ENCODE measurements at places on chromosomes 16 and 17. TPM values are rescaled to one million over a fixed set of nuclear protein-coding genes. Genes with fewer than 3 reads are reported as not detected.

Gene QPRT
- not detected for total RNA-seq

- H3K27ac ChIP-seq = no peak overlapping the region
- H3K4me1 ChIP-seq = no peaks in the 10 kb centered on the region
- peak; percentile 32 for DNase-seq
- H3K4me3 ChIP-seq = no peak overlapping the region
Observed at GRCh38 chr17:12402963-12403622, 262.6 kb upstream of the MYOCD start.

- H3K36me3 ChIP-seq = peaks cover 37% of the 10 kb centered on the region
- no peaks in the 10 kb centered on the region for H3K27me3 ChIP-seq
- H3K27ac ChIP-seq = no peak overlapping the region
- H3K4me1 ChIP-seq = no peaks in the 10 kb centered on the region
- no peak overlapping the region for H3K4me3 ChIP-seq
Observed at GRCh38 chr16:69320740-69321073, 9.6 kb downstream of the VPS4A start.

GRCh38 chr17:43881758-43882505 is 25.4 kb downstream of the MPP2 start:
- no peak overlapping the region for H3K4me3 ChIP-seq
- no peaks in the 10 kb centered on the region for H3K27me3 ChIP-seq
- DNase-seq = no peak
- H3K27ac ChIP-seq = no peak overlapping the region

Gene SLC12A3
- not detected for total RNA-seq

Gene GAST
- not detected for total RNA-seq

DNA sequence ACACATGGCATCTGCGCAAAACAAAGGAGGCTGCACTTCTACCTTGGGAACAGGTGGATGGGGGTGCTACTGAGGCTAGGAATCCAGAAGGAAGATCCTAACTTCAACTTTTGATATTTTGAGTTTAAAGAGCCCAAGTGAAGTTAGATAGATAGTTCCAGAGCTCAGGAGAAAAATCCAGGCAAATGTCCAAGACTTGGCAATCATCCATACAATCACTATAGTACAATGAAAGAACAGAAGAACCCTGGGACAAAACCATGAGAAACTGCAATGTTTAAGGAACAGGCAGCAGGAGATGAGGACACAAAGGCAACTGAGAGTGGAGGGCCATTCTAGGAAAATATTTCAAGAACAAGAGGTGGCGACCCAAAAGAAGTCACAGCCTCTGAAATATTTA is 12.4 kb downstream of the CDYL2 start:
- H3K36me3 ChIP-seq = no peaks in the 10 kb centered on the region
- no peak for DNase-seq
- no peaks in the 10 kb centered on the region for H3K27me3 ChIP-seq
- H3K4me3 ChIP-seq = no peak overlapping the region

GRCh38 chr16:73234496-73234895 is 186.6 kb upstream of the ZFHX3 start:
- no peak overlapping the region for H3K27ac ChIP-seq
- H3K4me1 ChIP-seq = no peaks in the 10 kb centered on the region
- H3K4me3 ChIP-seq = no peak overlapping the region
- H3K36me3 ChIP-seq = no peaks in the 10 kb centered on the region
- peaks cover 28% of the 10 kb centered on the region for H3K27me3 ChIP-seq

Gene TEKT1
- total RNA-seq = not detected

Gene LPCAT2
- total RNA-seq = 27.4 TPM

Gene SECTM1
- total RNA-seq = 3.0 TPM

Gene TRPV2
- total RNA-seq = 25.8 TPM

Gene DPEP3
- not detected for total RNA-seq

- H3K27ac ChIP-seq = peak overlapping the region; percentile 68
- peak overlapping the region; percentile 80 for H3K4me3 ChIP-seq
- no peaks in the 10 kb centered on the region for H3K27me3 ChIP-seq
- no peaks in the 10 kb centered on the region for H3K36me3 ChIP-seq
- peak; percentile 51 for DNase-seq
- peaks cover 10% of the 10 kb centered on the region for H3K4me1 ChIP-seq
Observed at GRCh38 chr17:17971431-17972125, 622 bp downstream of the TOM1L2 start.

GRCh38 chr17:67542219-67543114 is 165.4 kb downstream of the PITPNC1 start:
- DNase-seq = no peak
- H3K36me3 ChIP-seq = no peaks in the 10 kb centered on the region
- H3K4me3 ChIP-seq = no peak overlapping the region
- H3K27me3 ChIP-seq = no peaks in the 10 kb centered on the region
- H3K4me1 ChIP-seq = peaks cover 9% of the 10 kb centered on the region

Gene CTF1
- 4.8 TPM for total RNA-seq

DNA sequence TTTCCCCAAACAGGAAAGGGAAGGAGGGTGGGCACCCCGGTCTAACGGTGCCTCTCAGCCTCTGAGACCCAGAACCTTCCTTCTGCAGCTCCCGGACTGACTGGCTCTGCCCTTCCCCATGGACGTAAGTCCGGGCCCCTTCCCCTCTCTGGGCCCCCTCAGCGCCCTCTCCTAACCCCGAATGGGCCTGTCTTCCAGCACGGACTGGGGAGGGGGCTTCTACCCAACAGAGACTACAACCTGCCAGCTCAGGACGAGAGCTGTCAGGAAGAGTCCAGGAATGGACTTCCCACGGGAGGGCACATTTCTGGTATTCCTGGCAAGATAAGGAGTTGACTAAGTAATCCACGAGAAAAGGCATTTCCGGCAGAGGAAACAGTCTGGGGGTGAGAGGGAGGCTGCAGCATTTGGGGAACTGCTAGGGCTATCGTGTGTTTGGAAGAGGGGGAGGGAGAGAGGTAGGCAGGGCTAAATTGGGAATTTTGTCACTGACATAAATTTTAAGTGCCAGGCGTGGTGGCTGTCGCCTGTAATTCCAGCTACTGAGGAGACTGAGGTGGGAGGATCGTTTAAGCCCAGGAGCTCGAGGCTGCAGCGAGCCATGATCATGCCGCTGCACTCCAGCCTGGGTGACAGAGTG is 12.1 kb upstream of the ALDOA start:
- peak overlapping the region; percentile 51 for H3K27ac ChIP-seq
- DNase-seq = peak; percentile 77
- no peaks in the 10 kb centered on the region for H3K36me3 ChIP-seq

DNA sequence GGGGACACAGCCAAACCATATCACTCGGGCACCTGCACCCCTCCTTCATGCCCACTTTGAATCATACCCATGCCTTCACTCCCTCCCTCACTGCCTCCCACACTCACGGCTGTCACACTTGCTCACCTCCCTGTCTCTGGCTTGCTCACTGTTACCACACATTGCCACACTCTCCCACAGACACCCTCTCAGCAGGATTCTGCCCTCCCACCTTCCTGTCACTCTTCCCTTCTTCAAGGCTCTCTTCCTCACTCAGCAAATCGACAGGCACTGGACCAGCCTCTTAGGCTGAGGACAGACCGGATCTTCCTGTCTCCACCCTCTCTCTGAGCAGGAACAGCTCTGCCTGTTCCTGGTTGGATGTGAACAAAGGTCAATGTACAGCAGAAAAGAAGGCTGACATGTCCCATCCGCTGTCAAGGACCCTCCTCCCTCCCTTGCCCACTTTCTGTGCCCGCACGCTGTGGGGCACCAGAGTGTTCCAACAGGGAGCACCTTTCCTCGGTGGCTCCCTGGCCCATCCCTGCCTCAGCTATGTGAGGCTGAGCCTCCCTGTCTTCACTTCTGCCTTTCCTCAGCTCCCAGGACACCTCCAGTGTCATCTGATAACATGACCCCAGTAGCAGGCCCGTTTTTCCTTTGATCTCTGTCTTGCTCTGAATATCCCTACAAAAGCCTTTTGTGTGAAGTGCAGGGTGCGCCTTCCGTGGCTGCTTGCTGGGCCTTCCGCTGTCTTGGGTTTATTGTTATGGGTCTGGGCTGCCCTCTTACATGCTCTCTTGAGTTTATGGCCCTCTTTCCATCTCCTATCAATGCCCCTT is 47.0 kb downstream of the CCDC182 start:
- peaks cover 26% of the 10 kb centered on the region for H3K27me3 ChIP-seq
- H3K4me1 ChIP-seq = no peaks in the 10 kb centered on the region
- H3K27ac ChIP-seq = no peak overlapping the region

Gene CDH11
- 931 TPM for total RNA-seq

- H3K4me1 ChIP-seq = peaks cover 28% of the 10 kb centered on the region
- no peaks in the 10 kb centered on the region for H3K27me3 ChIP-seq
- peak; percentile 98 for DNase-seq
- 0 out of 2 replicates have a peak overlapping the region, but pooled peaks have one; percentile 34 for H3K4me3 ChIP-seq
- H3K27ac ChIP-seq = peak overlapping the region; percentile 99
- peaks cover 10% of the 10 kb centered on the region for H3K36me3 ChIP-seq
Observed at GRCh38 chr16:75238132-75238852, 13.1 kb downstream of the BCAR1 start.

- H3K36me3 ChIP-seq = no peaks in the 10 kb centered on the region
- no peak for DNase-seq
- H3K4me1 ChIP-seq = no peaks in the 10 kb centered on the region
- no peaks in the 10 kb centered on the region for H3K27me3 ChIP-seq
Observed at GRCh38 chr16:63938661-63939060, 1183.2 kb downstream of the CDH11 start.

- no peaks in the 10 kb centered on the region for H3K27me3 ChIP-seq
- no peaks in the 10 kb centered on the region for H3K36me3 ChIP-seq
- no peak for DNase-seq
- no peak overlapping the region for H3K27ac ChIP-seq
- H3K4me1 ChIP-seq = no peaks in the 10 kb centered on the region
Observed at GRCh38 chr16:2840914-2841313, 10.8 kb downstream of the ZG16B start.

Gene CDH1
- total RNA-seq = not detected

Gene ERAL1
- total RNA-seq = 34.8 TPM

- no peak overlapping the region for H3K27ac ChIP-seq
- no peak overlapping the region for H3K4me3 ChIP-seq
- peaks cover 24% of the 10 kb centered on the region for H3K4me1 ChIP-seq
- DNase-seq = peak; percentile 86
- no peaks in the 10 kb centered on the region for H3K27me3 ChIP-seq
Observed at GRCh38 chr16:4179020-4179419, 62.8 kb upstream of the ADCY9 start.

Gene ABCA8
- 8.0 TPM for total RNA-seq

DNA sequence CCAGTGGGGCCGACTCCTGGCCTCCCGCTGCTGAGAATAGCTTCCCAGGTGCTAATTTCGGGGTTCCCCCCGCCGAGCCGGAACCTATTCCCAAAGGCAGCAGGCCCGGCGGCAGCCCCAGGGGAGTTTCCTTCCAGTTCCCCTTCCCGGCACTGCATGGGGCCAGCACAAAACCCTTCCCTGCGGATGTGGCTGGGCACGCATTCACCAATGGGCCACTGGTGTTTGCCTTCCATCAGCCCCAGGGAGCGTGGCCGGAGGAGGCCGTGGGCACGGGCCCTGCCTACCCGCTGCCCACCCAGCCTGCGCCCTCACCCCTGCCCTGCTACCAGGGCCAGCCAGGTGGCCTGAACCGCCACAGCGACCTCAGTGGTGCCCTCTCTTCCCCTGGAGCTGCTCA is 24.9 kb upstream of the ZFPM1 start:
- no peaks in the 10 kb centered on the region for H3K4me1 ChIP-seq
- no peaks in the 10 kb centered on the region for H3K36me3 ChIP-seq
- no peak overlapping the region for H3K4me3 ChIP-seq
- H3K27me3 ChIP-seq = no peaks in the 10 kb centered on the region
- H3K27ac ChIP-seq = no peak overlapping the region
